ENCODE measurements at places on chromosomes 4 and X. TPM values are rescaled to one million over a fixed set of nuclear protein-coding genes. Genes with fewer than 3 reads are reported as not detected.

Gene TXK
- 1.0 TPM for total RNA-seq

Gene PFKFB1
- 0.16 TPM for total RNA-seq

DNA sequence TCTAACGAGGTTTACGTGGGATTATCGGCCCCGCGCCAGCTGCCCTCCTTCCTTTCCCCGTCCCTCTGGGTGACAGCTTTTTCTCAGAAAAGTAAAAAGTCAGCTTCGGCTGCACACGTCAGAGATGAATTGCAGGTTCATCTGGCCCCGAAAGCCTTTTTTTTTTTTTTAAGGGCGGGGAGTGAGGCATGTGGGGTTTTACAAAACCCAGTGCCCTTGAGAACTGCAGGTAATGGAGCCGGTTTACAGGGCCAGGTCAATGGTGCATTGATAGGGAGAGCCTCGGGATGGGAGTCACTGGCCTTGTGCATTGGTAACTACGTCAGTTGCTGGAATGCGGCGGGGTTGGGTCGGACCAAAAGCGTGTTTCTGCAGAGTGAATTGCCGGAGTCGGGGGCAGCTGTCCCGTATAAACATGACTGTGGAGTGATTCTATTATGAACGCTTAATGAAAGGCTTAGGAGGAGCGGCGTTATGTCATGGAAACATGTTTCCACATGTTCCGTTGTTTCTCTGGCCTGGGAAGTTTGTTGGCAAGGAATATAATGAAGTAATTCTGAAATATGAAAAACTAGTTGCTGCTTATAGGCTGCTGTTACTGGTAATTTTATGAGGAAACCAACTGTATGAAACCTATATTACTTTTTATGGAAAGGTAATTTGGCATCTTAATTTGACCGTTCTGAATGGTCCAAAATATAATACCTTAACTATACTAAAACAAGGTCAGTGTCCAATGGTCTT, 1.1 kb downstream of the HSPA4L start:
- peak; percentile 78 for DNase-seq

DNA sequence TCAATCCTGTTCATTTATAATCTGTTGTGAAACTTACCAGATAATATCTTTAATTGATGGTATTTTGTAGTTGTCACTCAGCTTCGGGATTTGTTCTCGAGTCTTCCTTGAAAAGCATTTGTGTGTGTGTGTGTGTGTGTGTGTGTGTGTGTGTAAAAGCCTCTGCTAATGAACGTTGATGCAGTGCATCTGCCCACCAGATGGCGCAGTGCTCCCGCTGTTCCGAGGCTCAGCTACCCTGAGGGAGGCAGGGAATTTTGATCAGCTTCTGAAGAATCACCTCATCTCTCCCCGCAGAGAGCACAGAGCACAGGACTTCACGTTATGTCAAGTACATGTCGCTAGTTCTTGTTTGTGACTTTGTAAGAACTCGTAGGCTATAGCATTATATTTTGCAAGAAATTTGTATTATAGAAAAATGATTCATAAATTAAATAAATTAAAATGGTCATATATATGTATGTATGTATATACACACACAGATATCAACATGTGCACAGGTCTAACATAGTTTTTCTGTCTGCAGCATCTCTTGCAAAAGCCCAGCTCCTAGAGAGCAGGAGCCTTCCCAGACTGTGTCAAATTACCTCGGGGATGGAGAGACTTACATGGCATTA, 316.7 kb upstream of the IGFBP7 start:
- DNase-seq = no peak

DNA sequence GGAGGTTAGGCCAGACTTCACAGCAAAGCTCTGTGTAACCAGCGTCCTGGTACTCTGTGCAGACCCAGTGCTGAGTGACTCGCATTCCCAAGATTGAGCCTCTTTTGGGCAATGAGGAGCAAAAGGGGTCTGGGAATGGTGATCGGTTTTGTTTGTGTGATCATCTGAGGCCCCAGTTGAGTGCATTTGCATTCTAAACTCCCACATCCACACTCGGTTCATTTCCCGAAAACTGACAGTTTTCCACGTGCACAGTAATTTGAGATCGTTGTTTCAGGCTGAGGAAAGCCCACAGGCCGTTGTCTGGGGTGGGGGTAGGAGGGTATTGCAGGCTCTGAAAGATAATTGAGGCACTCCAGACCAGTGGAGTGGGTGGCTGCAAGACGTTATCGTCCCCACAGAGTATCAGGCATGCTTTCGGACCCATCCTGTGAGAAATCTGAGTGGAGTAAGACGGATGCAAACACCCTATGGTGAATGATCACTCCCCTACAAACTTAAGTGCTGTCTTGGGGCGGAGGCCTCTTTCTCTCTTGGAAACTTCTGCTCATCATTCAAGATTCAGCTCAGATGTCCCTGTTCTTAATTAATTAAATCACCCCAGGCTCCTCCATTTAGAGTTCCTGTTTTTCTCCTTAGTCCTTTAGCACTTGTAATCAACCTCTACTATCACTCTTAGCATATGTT, 96.1 kb downstream of the AFF1 start:
- DNase-seq = no peak

GRCh38 chrX:151359341-151359740, 37.7 kb upstream of the VMA21 start:
- DNase-seq = no peak

GRCh38 chr4:93469560-93469959, 359.0 kb upstream of the ATOH1 start:
- DNase-seq = no peak
